ENCODE measurements at places on chromosomes 7 and 10. TPM values are rescaled to one million over a fixed set of nuclear protein-coding genes. Genes with fewer than 3 reads are reported as not detected.

UTF1 gene
- not detected for total RNA-seq

CALML5 gene
- not detected for total RNA-seq

ZNF425 gene
- 2.9 TPM for total RNA-seq

SLC18A2 gene
- not detected for total RNA-seq

ECHS1 gene
- total RNA-seq = 131 TPM

SAP25 gene
- not detected for total RNA-seq

COL1A2 gene
- total RNA-seq = 5,936 TPM

ACBD7 gene
- total RNA-seq = 0.92 TPM

MKX gene
- 84.0 TPM for total RNA-seq

PPP1R17 gene
- not detected for total RNA-seq

KEL gene
- not detected for total RNA-seq

CCL24 gene
- total RNA-seq = not detected

SUV39H2 gene
- 12.2 TPM for total RNA-seq

IRF5 gene
- total RNA-seq = not detected

NACAD gene
- 5.4 TPM for total RNA-seq

CPA2 gene
- not detected for total RNA-seq

SFRP5 gene
- not detected for total RNA-seq

CCDC3 gene
- 0.05 TPM for total RNA-seq

TMEM273 gene
- total RNA-seq = not detected

ZWINT gene
- 25.4 TPM for total RNA-seq

TMEM196 gene
- total RNA-seq = not detected

ANXA11 gene
- 245 TPM for total RNA-seq

PRSS2 gene
- not detected for total RNA-seq

MYPN gene
- total RNA-seq = 65.0 TPM

SPAM1 gene
- not detected for total RNA-seq

LRRC17 gene
- 33.6 TPM for total RNA-seq

SRRM3 gene
- not detected for total RNA-seq

VAX1 gene
- not detected for total RNA-seq

PRKAG2 gene
- 16.5 TPM for total RNA-seq

CREB3L2 gene
- 115 TPM for total RNA-seq

FGL2 gene
- not detected for total RNA-seq

CDCA7L gene
- 47.3 TPM for total RNA-seq

MMD2 gene
- total RNA-seq = not detected

RBP4 gene
- not detected for total RNA-seq

CD36 gene
- total RNA-seq = 4.2 TPM

FEZF1 gene
- not detected for total RNA-seq

VWA2 gene
- total RNA-seq = not detected

TLX1 gene
- not detected for total RNA-seq

PANK1 gene
- total RNA-seq = 4.2 TPM

SRPK2 gene
- total RNA-seq = 55.1 TPM

SLC35G1 gene
- 5.0 TPM for total RNA-seq

SFRP4 gene
- not detected for total RNA-seq

PNLIPRP2 gene
- total RNA-seq = not detected

WASL gene
- total RNA-seq = 29.6 TPM

HGF gene
- total RNA-seq = 0.92 TPM

LAMB4 gene
- total RNA-seq = not detected

TMEM176A gene
- total RNA-seq = not detected

CNTNAP2 gene
- total RNA-seq = not detected

CALML3 gene
- not detected for total RNA-seq
